ENCODE measurements at places on chromosomes 13 and 19.

- DNase-seq, result no peak
These were observed 407.8 kb downstream of the ZNF536 start for GRCh38 chr19:30780032-30780431.

DNA sequence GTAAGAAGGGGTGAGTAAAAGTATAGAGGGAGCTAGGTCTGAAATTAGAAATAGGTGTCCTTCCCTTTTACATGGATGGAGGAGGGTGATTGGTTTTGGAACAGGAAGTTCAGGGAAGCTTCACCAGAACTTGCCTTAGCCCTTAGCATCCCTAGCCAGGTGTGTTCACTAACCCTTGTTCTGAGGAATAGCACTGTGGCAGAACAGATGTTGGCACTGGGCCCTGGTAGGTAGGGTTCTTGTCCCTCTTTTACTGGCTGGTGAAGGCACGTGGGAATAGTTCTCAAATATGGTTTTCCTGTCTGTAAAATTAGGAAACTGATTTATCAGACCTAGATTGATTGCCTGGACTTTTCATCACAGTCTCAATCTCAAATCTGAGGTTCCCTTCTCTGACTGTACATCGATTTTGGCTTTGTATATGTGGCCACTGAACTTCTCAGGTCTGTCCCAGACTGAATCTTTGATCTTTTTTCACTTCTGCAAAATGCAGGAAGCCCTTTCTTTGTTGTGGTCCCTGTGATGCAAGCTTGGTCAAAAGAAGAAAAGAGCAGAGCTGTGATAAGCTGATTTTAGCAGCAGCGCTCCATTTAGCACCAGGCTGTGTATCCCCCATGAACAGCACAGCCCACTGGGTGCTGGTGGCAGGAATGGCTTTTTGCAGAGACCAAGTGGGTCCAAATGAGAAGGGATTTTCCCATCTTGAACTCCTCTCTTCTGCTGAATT lies 86.2 kb upstream of the HTR2A start:
- no peak for DNase-seq

- DNase-seq, result no peak
These were observed 214.0 kb upstream of the HTR2A start for GRCh38 chr13:47110833-47111240.

DNA sequence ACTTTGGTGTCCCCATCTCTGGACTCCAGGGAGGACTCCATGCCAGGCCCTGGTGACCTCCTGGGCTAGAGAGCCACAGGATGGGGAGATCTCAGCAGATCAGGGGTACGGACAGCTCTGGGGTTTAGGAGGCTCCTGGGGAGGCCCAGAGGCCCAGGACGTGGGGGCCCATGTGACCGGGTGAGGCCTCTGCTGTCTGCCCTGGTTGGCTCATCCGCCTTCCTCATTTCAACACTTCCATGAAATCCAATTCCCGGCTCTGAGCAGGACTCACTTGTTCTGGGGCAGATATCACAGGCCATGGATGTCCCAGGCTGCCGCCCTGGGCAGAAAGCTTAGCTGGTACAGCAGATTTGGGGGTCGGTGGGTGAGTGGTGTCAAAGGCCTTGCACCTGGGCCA lies 1.1 kb upstream of the PRAM1 start:
- no peak for DNase-seq

DNA sequence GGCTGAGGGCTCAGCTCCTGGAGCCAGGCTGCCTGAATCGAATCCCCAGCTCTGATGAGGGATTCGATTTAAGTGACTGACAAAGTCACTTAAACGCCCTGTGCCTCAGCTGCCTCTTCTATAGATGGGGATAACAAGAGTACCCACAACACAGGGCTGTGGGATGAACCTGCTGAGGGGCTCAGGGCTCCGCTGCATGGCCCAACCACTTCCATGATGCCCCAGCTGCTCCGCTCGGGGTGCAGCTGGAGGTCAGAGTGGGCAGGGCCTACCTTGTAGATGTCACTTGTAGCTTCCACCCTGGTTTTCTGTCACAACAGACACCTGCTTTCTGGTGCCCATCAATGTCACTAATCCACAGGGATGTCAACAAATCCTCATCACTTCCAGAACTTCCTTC lies 39.2 kb downstream of the STK24 start:
- DNase-seq, result no peak

- no peak for DNase-seq
These were observed 27.7 kb upstream of the FAM216B start for GRCh38 chr13:42753697-42754096.

DNA sequence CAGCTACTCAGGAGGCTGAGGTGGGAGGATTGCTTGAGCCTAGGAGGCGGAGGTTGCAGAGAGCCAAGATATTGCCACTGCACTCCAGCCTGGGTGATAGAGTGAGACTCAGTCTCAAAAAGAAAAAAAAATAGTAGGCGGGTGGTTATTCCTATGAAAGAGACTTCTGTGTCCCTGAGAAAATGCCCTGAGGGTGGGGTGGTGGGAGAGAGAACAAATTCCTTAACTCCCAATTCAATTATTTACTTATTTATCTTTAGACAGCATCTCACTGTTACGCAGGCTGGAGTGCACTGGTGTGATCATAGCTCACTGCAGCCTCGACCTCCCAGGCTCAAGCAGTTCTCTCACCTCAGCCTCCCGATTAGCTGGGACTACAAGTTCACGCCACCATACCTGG lies 10.3 kb upstream of the EEF2 start:
- no peak for DNase-seq

DNA sequence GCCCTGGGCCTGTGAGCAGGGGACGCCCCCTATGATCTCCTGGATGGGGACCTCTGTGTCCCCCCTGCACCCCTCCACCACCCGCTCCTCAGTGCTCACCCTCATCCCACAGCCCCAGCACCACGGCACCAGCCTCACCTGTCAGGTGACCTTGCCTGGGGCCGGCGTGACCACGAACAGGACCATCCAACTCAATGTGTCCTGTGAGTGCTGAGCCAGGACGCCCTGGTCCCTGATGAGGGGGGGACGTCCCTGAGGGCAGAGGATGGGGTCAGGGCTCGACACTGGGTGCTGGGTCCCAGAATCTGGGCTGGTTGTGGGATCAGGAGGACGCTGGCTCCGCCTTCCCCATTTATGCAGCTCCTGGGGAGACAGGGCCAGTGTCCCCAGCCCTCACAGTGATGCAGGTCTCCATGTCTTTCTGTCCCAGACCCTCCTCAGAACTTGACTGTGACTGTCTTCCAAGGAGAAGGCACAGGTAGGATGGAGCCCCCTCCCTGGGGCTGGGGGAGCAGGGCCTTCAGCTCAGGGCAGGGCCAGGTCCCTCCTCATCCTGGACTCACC lies 2.5 kb downstream of the SIGLEC7 start:
- DNase-seq, result no peak

GRCh38 chr19:32674153-32674930 lies 638 bp downstream of the ANKRD27 start:
- DNase-seq, result no peak

- no peak for DNase-seq
These were observed 1215.9 kb downstream of the UQCRFS1 start for GRCh38 chr19:27997069-27997468.

- no peak for DNase-seq
These were observed 34.5 kb downstream of the MTUS2 start for GRCh38 chr13:28854657-28855056.

- no peak for DNase-seq
These were observed 22.6 kb downstream of the ZSWIM4 start for GRCh38 chr19:13817615-13818371.

DNA sequence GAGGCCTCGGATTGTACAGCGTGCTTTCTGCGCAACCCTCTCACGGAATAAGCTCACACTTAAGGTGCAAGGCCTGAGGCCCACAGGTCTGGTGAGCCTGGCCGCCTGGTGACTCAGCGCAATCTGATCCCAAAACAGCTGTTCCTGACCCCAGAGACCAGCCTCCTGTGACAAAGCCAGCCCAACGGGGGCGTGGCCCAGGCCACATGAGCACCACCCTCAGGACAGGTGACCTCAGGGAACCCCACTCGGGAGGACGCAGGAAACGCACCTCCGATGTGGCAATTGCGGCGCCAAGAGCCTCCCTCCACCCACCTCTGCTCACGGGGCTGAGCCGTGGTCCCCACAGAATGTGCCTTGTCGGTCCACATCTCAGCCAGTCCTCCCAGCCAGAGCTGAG lies 26.4 kb downstream of the GRTP1 start:
- no peak for DNase-seq

DNA sequence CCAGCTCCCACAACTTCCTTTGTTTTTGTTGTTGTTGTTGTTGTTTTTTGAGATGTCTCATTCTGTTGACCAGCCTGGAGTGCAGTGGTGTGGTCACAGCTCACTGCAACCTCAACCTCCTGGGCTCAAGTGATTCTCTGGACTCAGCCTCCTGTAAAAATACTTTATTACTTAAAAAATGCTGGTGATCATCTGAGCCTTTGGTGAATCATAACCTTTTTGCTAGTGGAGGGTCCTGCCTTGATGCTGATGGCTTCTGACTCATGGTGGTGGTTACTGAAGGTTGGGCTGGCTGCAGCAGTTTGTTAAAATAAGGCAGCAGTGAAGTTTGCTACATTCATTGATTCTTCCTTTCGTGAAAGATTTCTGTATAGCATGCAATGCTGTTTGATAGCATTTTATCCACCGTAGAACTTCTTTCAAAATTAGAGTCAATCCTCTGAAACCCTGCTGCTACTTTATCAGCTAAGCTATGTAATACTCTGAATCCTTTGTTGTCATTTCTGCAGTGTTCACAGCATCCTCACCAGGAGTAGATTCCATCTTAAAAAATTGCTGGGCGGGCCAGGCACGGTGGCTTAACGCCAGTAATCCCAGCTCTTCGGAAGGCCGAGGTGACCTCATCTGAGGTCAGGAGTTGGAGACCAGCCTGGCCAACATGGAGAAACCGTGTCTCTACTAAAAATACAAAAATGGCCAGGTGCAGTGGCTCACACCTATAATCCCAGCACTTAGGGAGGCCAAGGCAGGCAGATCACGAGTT lies 18.0 kb downstream of the ARHGAP35 start:
- DNase-seq, result peak; percentile 76

- DNase-seq, result peak; percentile 35
These were observed 3.7 kb downstream of the KASH5 start for GRCh38 chr19:49391581-49392399.

DNA sequence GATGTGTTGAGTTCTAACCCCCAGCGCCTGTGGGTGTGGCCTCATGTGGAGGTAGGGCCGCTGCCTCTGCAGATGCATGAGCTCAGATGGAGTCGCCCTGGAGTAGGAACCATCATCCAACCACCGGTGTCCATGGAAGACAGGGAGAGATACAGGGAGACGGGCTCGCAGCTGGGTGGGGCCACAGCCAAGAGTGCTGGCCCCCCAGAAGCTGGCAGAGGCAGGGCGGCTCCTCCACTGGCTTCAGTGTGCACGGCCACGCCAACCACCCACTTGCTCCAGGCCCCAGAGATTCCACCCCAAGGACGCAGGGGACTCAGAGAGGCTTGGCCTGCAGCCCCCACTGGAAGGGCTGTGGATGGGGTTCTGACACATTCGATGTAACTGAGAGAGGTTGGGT lies 5.4 kb upstream of the MCF2L start:
- DNase-seq, result no peak

GRCh38 chr19:57682226-57682766 lies 519 bp downstream of the ZNF551 start:
- DNase-seq, result no peak

DNA sequence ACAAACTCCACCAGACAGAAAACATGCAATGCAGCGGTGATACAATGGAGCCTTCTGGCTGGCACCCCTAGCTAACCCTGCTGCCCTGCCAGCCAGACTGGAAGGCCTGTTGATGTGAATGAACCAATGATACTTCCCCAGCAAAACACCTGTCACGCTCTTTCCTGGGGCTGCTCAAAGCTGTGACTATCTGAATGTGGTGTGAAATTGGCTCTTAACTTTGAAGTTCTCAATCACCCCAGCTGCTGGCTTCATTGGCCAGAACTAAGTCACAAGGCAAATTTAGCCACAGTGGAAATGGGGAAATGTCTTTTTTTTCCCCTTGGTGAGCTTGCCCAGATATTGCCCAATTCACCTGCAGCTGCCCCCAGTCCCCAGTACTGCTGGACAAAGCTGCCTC lies 147.3 kb downstream of the SLC7A1 start:
- no peak for DNase-seq

DNA sequence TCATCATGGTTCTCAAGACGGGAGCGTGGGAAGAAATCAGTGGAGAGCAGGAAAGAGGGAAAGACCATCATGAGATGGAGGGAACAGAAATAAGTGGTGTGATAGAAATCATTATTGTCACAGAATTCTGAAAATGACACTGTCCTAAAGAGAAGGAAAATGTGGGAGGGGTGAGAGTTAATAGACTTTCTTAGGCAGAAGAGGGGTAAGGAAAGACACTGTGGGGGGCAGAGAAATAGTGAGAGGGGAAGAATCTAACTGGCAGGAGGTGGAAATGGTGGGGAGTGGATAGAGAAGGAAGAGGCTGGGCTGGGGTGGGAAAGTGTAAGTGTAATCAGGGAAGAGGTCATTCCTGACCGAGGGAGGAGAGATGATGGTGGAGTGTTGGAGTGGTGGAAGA lies 3.2 kb downstream of the PINLYP start:
- DNase-seq, result no peak

- peak; percentile 79 for DNase-seq
These were observed 1992.9 kb upstream of the PCDH20 start for GRCh38 chr13:63408331-63409189.

DNA sequence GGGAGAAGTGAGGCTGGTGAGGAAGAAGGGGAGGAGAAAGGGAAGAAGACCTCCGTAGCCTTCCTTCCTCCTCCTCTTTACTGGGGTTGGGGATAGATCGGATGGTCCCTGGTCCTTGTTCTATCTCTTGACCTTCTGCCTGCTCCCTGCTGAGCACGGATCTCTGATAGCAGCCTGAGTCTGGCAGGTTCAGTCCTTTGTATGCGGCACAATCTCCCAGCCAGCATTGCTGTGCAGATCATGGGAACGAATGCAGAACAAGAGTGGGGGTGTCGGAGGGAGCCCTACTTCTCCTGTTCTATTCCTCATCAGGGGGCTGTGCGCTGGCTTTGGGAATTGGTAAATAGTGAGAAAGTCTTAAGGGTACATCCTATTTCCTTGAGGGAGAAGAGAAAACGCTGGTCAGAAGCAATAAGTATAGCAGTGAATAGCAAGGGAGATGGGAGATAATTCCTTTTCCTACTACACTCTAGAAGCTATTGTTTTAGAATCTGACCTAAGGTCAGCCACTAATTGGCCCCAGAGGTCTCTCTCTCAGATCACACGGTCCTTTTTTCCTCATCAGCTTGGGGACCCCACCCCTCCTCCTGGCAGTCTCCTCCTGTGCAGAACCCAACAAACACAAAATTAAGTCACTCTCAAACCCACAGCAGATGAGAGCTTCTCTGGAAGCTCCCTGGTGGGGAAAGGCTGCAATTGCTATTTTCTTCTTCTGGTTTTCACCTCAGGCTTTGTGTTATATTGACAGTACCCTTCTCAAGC lies 41.0 kb downstream of the KL start:
- DNase-seq, result no peak
